ENCODE measurements at places on chromosomes 2 and 18. TPM values are rescaled to one million over a fixed set of nuclear protein-coding genes. Genes with fewer than 3 reads are reported as not detected.

DNA sequence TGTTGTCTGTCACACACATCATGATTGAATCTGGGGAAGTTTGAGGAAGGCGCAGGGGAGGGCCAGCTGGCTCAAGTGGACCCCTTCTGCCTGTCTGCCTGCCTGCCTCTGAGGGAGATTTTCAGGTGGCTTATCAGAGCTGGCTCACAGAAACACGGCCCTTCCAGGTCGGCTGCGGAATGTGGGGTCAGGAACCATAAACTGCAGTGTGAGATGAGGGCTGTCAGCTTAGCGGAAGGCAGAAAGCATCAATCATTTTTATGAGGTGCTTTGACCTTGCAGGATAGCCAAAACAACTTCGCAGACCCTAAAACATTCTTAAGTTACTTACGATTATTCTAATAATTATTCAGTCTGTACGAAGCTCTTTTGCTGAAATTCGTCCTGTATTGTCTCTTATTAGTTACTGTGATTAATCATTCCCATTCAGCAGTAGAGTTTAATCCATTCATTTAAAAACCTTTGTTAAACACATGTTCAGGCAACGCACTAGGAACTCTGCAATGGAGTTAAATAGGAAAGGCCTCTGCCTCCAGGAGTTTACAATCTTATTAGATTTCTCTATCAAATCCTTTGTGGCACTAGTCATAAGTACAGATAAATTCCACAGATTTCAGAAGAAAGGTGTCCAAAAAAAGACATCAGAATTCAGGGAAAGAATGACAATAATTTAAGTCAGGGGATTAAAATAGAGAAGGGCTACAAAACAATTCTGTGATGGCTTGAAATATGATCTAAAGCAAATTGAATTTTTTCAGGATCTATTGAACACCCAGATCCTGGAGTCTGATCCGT, 371.6 kb downstream of the HRH4 start:
- H3K36me3 ChIP-seq: no peaks in the 10 kb centered on the region
- no peaks in the 10 kb centered on the region for H3K4me1 ChIP-seq
- peaks cover 10% of the 10 kb centered on the region for H3K27me3 ChIP-seq

The FKBP1B gene
- total RNA-seq: 9.7 TPM

DNA sequence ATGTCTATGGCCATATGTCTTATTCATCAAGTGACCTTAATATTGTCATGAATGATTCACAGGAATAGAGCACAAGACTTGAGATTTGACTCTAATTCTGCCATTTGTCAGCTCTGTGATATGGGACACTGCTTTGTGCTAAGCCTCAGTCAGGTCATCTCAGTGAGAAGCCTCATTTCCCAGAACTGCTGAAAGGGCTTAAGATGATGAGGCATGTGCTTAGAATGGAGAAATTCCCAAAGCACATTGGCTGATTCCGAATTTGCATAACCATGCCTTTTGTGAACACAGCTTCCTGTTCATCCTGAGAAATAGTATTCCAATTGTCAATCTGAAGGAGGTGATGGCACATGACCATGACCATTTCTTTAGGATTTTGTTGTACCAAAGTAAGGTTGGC, 218.1 kb downstream of the ALK start:
- H3K27ac ChIP-seq: no peak overlapping the region
- H3K27me3 ChIP-seq: no peaks in the 10 kb centered on the region
- H3K4me1 ChIP-seq: no peaks in the 10 kb centered on the region
- no peak for DNase-seq
- H3K36me3 ChIP-seq: no peaks in the 10 kb centered on the region
- no peak overlapping the region for H3K4me3 ChIP-seq

- H3K4me1 ChIP-seq: peaks cover 57% of the 10 kb centered on the region
- no peaks in the 10 kb centered on the region for H3K36me3 ChIP-seq
- peak; percentile 30 for DNase-seq
Observed at GRCh38 chr2:69604026-69604678, 39.4 kb downstream of the AAK1 start.

GRCh38 chr2:50953021-50953420, 78.9 kb downstream of the NRXN1 start:
- no peaks in the 10 kb centered on the region for H3K27me3 ChIP-seq
- no peaks in the 10 kb centered on the region for H3K36me3 ChIP-seq
- no peaks in the 10 kb centered on the region for H3K4me1 ChIP-seq
- no peak overlapping the region for H3K27ac ChIP-seq
- no peak overlapping the region for H3K4me3 ChIP-seq

DNA sequence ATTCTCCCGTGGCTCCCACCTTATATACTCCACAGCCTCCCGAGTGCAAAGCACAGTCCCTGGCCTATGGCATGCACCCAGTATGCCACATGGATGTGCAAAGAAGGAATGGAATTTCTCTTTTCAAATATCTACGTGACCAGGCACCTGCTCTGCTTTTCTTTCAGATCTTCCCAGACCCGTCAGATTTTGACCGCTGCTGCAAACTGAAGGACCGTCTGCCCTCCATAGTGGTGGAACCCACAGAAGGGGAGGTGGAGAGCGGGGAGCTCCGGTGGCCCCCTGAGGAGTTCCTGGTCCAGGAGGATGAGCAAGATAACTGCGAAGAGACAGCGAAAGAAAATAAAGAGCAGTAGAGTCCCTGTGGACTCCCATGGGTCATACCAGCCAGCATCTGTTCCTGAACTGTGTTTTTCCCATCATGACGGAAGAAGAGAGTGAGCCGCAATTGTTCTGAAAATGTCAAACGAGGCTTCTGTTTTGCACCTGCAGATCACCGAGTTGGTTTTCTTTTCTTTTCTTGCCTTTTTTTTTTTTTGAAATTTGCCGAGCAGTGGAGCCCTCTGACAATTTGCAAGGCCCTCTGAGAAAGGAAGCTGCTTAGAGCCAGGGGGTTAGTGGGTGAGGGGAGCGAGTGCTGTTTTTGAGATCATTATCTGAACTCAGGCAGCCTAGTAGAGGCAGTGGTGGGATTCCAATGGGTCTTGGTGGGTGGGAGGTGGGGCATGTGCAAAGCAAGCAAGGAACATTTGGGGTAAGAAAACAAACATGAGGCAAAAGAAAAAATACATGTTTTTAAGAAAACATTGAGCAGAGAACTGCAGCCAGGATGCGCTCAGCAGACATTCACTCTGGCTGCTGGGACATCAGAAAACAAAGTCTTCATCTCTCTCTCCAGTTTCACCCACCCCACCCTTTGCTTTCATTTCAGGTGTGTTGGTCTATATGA, 26.2 kb downstream of the LBH start:
- peaks cover 38% of the 10 kb centered on the region for H3K36me3 ChIP-seq
- H3K4me3 ChIP-seq: no peak overlapping the region
- H3K27me3 ChIP-seq: no peaks in the 10 kb centered on the region
- DNase-seq: no peak

DNA sequence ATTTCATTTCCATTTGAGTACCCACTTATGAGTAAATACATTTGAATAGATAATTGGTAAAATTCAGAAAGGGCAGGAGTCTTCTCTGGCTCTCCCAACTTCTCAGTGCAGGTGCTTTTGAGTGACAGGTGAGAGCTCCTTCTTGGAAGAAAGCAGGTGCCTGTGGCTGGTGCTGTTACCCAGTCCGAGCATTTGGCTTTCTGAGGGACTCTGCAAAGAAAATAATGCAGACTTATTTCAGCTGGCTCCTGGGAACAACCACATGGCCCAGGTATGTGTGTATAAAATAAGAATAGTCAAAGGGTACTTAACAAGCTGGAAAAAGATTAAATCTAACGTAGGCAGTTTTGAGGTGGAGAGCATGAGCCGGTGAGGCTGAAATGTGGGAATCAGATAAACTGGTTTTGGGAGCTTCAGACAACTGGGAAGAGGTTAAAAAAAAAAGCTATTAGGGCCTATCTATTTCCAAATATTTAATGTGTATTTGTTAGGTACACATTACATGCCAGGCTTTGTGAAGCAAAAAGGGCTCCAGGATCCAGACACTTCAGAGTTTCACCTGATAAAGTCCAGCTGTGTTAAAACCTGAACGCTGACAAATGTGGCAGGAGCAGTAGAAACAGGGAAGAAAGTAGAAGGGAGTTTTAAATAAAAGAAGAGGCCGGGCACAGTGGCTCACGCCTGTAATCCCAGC, 20.6 kb downstream of the ZNF236 start:
- H3K36me3 ChIP-seq: no peaks in the 10 kb centered on the region
- peak overlapping the region; percentile 79 for H3K27ac ChIP-seq
- peak; percentile 60 for DNase-seq
- H3K4me1 ChIP-seq: peaks cover 84% of the 10 kb centered on the region

- DNase-seq: no peak
- no peaks in the 10 kb centered on the region for H3K4me1 ChIP-seq
- H3K36me3 ChIP-seq: no peaks in the 10 kb centered on the region
- H3K27me3 ChIP-seq: no peaks in the 10 kb centered on the region
Observed at GRCh38 chr18:38963943-38964660, 1398.5 kb upstream of the CELF4 start.

DNA sequence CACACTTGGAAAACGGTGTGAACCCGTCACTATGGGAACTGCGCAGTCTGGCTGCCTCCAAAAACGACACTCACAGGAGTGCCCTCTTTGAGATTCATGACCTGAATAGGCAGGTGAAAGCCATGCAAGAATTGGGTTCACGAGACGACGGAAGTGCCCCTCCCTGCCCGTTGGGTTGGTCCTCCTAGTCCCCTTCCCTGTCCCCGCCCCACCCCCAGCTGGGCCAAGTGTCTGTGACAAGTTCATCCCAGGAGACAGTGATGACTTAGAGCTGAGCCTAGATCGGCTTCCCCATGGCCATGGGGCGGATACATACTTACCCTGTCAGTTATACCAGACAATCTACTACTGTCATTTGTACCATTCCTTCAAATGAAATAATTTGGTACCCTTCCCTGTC, 1137.7 kb upstream of the CHAC2 start:
- no peaks in the 10 kb centered on the region for H3K27me3 ChIP-seq
- H3K4me3 ChIP-seq: no peak overlapping the region
- H3K36me3 ChIP-seq: no peaks in the 10 kb centered on the region

GRCh38 chr2:11705063-11705462, 35.1 kb upstream of the NTSR2 start:
- DNase-seq: no peak
- H3K4me1 ChIP-seq: no peaks in the 10 kb centered on the region
- no peak overlapping the region for H3K27ac ChIP-seq
- H3K27me3 ChIP-seq: no peaks in the 10 kb centered on the region
- no peak overlapping the region for H3K4me3 ChIP-seq
